ENCODE measurements at places on chromosomes 5 and 9. TPM values are rescaled to one million over a fixed set of nuclear protein-coding genes. Genes with fewer than 3 reads are reported as not detected.

ARID3C gene
- not detected for polyA plus RNA-seq

C5orf58 gene
- polyA plus RNA-seq = not detected

ENG gene
- polyA plus RNA-seq = 0.08 TPM

GLRA1 gene
- 0.35 TPM for polyA plus RNA-seq

HSD17B4 gene
- polyA plus RNA-seq = 139 TPM

BTNL9 gene
- not detected for polyA plus RNA-seq

SPINK6 gene
- polyA plus RNA-seq = 2,131 TPM

Measured in Purkinje cell (primary cell).